ENCODE measurements at places on chromosomes 4 and X.

GRCh38 chr4:169774466-169775445, 17.0 kb upstream of the HPF1 start:
- no peak for DNase-seq

DNA sequence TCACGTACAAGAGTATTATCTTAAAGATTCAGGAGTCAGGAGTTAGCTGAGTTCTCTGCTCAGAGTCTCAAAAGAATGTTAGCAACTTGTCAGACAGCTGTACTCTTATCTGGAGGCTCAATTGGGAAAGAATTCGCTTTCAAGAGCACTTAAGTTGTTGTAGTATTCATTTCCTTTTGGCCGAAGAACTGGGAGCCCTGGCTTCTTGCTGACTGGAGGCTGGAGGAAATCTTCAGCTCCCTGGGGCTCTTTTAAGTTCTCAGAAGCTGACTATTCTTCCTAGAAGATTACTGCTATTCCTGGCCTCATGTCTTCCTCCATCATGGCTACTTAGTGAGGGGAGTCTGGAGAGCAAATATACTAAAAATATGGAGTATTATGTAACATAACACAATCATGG, 587.2 kb downstream of the EPHA5 start:
- no peak for DNase-seq

- no peak for DNase-seq
Measured at GRCh38 chrX:82692991-82693390, 815.1 kb upstream of the POU3F4 start.

GRCh38 chrX:18650662-18651061, 21.2 kb downstream of the RS1 start:
- no peak for DNase-seq

GRCh38 chr4:173752610-173753230, 222.7 kb upstream of the HAND2 start:
- DNase-seq = no peak

DNA sequence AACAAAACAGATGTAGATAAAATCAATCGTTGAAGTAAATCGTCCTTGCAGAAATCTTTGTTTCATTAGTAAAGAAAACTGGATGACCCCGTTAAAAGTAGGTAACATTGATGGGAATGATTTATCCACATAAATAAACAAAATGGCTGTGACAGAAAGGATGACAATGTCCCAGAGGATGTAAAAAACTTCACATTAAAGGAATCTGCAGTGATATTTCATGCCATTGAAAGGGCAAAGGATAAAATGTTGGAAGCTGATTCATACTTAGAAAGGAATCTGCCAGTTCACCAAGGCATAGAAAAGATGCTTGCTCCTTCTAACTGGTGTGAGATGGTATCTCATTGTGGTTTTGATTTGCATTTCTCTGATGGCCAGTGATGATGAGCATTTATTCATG, 24.2 kb upstream of the EPGN start:
- no peak for DNase-seq

- DNase-seq = no peak
Measured at GRCh38 chrX:10554612-10555270, 65.6 kb downstream of the MID1 start.

GRCh38 chr4:140969296-140969695, 164.0 kb downstream of the RNF150 start:
- no peak for DNase-seq

GRCh38 chrX:154304846-154305245, 9.3 kb downstream of the TKTL1 start:
- no peak for DNase-seq

DNA sequence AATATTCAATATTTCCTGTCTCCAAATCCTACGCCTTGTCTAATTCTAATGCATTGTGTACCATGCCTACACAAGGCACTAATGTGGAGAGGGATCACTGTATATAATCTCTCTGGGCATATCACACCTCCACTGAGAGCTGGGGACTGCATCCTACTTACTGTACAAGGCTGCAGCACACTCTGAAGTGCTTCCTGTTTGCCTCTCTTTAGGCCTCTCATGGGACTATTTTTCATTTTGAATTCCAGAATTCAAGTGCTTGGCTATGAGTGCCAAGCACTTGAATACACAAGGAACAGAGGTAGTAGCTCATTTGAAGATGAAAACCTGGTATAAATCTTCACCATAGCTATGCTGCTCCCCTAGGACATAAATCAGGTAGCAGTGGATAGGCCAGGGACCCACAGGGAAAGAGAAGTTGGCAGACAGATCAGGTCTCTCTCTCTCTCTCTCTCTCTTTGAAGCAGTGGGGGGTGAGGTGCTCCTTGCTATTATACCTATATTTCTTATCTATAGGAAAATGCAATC, 229.7 kb upstream of the MBNL3 start:
- DNase-seq = no peak

- DNase-seq = no peak
Measured at GRCh38 chr4:152339576-152339975, 196.3 kb downstream of the FBXW7 start.

DNA sequence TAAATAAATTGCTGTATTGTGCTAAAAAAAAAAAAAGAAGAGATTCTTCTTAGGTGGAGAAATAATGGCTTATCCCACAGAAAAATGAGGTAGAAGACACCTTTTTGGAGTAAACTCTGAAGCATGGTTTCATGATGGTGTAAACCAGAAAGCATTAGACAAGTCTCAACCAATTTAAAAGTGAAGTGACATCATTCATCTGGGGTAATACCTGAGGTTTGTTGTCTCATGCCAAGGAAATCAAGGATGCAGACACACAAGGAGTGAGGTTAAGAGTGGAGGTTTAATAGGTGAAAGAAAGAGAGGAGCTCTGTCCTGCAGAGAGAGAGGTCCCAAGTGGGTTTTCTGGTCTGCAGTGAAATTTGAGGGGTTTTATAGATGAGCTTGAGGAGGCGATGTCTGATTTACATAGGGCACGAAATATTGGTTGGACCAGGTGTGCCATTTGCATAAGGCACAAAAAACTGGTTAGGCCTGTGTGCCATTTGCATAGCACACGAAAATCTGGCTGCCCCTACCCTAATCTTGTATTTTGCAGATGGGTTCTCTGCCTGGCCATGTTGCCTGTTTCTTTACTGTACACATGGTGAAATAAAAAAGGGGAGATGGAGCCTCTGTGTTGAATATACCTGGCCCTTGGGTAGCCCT, 25.0 kb upstream of the CWH43 start:
- no peak for DNase-seq

- DNase-seq = no peak
Measured at GRCh38 chr4:110616238-110617074, 6.4 kb downstream of the PITX2 start.

DNA sequence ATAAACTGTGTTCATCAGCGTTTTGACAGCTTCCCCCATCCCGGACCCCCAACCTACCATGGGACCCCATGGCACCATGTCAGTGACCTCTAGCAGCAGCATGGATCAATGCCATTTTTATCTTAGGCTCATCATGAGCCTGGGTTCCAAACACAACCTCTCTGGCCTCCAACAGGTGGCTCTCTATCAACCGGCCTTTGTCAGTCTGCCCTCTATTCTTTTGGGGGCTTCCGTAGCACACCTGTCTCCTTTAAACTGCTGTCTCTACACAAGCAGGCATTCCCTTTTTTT, 721 bp upstream of the TMEM150C start:
- DNase-seq = no peak

GRCh38 chr4:41887821-41888686, 47.2 kb upstream of the TMEM33 start:
- no peak for DNase-seq

DNA sequence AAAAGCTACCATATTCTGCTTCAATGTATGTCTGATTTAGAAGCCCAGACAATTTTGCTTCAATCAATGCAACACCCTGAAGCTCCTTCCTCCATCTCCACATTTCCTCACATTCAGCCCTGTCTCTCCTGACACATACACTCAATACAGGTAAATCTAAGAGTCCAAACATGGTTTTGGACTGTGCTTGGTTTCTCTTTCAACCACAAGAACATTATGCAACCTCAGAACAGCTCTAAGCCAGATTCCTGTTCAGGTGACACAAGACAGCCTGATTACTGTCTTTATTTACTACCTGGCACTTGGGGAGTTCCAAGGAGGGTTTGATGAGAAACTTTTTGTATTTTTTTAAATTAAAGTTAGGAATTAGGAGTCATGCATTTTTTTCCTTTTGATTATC, 307.5 kb upstream of the SLIT2 start:
- DNase-seq = no peak

- no peak for DNase-seq
Measured at GRCh38 chr4:16262188-16262587, 35.9 kb upstream of the TAPT1 start.

GRCh38 chrX:148380107-148380506, 120.3 kb upstream of the AFF2 start:
- DNase-seq = no peak

Measured in activated T-helper 1 cell treated with anti-CD3 and anti-CD28 coated beads, Interleukin-2, amount 50 U/mL, for 16 hours (primary cell).